ENCODE measurements at places on chromosomes 7 and 10.

DNA sequence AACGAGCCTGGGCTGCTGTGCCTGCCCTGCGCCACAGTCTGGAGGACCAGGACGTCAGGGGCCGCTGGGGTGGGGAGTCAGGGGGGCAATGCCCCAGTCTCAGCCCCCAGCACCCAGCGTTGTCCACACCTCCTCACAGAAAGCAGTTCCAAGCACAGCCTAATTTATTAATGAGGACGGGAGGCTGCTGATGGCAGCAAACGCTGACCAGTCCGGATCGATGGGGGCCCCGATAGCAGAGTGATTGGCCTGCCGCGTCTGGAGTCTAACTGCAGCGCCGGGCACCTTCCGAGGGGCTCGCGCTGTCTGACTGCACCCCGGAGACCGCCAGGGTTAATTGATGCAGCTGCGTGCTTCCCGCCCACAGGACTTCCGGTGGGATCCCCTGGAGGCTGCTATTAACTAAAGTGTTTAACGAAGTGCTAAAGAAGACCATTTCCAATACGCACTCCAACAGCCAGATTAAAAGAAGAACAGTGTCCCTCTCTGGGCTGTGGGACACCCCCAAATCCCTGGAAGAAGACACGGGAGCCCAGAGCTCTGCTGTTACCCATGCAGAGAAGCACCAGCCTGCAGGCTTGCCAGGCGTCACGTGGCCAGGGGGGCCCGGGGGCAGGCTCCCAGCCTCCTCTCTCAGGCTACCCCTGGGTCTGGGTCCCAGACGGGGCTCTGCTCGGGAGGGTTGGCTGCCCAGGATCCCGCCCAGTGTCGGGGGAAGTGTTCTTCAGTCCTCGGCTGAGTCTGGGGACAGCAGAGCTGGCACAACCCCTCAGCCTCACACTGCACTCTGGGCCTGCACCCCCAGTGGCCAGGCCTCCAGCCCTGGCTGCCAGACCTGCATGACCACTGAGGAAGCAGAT is 63.8 kb downstream of the MICALL2 start:
- no peak for ATAC-seq

GRCh38 chr7:45203936-45204445 is 46.4 kb downstream of the RAMP3 start:
- ATAC-seq, result peak; percentile 36

DNA sequence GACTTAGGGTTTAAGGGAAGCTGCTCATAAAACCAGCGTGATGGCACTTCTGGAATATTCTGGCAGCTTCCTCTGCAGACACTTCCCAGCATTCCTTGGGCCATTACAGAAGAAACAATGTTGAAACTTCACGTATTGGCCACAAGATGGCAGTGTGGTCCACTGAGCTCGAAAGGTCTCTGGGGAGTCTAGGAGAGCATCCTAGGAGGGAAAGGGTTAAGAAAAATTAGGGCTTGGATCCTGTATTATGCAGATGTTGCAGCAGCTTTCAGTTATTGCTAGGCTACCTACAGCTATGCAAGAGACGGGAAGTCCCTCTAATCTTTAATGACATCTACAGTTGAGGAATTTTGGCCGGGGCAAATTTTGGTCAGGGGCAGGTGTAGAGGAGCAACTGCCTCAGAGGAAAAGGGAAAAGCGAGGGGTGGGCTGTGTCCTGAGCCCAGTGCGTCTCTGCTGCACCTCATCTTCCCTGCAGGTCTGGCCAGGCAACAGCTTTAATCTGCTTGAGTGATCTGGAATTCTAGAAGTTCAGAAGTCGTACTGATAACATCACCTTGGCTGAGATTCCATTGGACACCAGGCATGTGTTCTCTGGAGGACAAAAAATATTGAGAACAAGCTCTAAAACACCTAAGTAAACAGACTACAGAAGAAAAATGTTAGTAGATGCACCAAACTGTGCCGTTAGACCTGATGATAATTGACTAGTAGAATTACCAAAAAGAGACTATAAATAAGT is 220.8 kb upstream of the PRSS58 start:
- ATAC-seq, result peak; percentile 69

GRCh38 chr7:75534727-75535307 is 42.7 kb downstream of the SPDYE5 start:
- ATAC-seq, result peak; percentile 39

GRCh38 chr7:80870813-80871212 is 48.0 kb downstream of the SEMA3C start:
- no peak for ATAC-seq

DNA sequence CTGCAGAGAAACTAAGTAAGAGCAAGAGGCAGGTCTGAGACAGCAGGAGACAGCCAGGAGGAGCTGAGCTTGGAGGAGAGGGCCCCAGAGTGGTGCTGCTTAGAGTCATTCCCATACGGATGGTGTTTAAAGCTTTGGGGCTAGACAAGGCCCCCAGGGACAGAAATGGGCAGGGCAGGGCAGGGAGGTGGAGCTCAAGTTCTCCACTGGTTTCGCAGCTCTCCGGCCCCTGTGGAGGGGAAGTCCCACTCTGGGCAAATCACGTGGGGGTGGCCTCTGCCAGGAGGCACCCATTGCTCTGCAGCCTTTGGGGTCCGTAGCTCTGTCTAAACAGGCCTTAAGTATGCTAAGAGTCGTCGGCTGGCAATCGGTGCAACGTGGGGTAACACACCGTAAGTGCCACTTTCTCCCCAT is 1.0 kb upstream of the PTPRE start:
- no peak for ATAC-seq

DNA sequence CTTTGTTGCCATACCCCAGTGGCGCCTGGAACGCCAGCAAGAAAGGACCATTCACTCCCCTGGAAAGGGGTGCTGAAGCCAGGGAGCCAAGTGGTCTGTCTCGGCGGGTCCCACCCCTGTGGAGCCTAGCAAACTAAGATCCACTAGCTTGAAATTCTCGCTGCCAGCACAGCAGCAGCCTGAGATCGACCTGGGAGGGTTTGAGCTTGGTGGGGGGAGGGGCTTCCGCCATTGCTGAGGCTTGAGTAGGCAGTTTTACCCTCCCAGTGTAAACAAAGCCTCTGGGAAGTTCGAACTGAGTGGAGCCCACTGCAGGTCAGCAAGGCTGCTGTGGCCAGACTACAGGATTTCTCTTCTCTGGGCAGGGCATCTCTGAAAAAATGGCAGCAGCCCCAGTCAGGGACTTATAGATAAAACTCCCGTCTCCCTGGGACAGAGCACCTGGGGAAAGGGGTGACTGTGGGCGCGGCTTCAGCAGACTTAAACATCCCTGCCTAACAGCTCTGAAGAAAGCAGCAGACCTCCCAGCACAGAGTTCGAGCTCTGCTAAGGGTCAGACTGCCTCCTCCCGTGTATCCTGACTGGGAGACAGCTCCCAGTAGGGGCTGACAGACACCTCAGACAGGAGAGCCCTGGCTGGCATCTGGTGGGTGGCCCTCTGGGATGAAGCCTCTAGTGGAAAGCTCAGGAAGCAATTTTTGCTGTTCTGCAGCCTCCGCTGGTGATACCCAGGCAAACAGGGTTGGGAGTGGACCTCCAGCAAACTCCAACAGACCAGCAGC is 281.1 kb upstream of the SP4 start:
- ATAC-seq, result no peak

DNA sequence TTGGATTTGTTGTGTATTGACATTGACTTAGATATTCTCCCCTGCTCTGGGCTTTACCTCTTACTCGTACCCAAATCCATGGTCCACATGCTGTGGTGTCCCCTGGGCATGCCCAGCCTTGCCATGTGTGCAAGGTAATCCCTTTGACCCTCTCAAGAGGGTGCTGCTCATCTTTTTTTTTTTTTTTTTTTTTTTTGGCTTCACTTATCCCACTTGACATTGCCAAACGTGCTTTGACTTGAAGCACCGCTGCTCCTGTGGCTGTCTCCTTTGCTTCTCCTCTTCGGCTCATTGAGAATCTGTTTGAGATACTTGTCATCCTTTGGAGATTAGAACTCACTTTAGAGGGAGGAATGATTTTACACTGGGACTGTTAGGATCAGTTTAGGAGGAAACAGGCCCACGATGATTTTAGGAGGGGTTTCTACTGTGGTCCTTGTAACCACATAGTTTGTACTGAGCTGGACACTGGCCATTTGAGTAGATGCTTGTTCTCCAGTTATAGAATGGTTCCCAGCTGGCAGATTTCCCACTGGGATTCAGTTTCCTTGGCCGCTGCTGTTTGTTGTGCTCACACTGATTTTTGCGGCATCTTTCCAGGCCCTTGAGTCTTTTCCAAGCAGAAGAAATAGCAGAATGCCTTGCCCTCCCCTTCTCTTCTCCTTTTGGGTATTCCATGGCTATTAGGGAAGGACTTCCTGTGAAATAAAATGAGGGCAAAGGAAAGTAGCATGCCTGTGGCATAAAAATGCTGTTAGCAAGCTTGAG is 184.8 kb downstream of the AUTS2 start:
- ATAC-seq, result no peak

GRCh38 chr7:150384406-150385301 is 5.5 kb downstream of the ZNF775 start:
- no peak for ATAC-seq

- ATAC-seq, result no peak
Observed at GRCh38 chr7:17010637-17011300, 129.0 kb upstream of the AGR3 start.

DNA sequence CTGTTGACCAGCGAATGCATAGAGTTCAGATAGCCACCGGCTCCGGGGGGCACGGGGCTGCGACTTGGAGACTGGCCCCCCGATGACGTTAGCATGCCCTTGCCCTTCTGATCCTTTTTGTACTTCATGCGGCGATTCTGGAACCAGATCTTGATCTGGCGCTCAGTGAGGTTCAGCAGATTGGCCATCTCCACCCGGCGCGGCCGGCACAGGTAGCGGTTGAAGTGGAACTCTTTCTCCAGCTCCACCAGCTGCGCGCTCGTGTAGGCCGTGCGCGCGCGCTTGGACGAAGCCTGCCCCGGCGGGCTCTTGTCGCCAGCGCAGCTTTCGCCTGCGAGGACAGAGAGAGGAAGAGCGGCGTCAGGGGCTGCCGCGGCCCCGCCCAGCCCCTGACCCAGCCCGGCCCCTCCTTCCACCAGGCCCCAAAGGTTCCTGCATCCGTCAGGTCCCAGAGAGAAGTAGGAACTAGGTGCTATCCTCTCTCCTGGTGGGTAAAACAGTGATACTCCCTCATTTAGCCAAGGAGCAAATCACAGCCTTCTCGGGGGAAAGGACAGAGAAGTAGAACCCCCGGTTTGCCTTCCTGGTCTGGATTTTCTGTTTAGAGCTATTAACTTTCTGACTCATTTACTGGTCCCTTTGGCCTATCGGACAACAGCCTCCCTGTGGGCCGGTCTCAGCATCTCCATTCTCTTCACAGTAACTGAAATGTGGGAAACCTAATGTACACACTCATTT is 6.1 kb upstream of the HOXA2 start:
- peak; percentile 34 for ATAC-seq

DNA sequence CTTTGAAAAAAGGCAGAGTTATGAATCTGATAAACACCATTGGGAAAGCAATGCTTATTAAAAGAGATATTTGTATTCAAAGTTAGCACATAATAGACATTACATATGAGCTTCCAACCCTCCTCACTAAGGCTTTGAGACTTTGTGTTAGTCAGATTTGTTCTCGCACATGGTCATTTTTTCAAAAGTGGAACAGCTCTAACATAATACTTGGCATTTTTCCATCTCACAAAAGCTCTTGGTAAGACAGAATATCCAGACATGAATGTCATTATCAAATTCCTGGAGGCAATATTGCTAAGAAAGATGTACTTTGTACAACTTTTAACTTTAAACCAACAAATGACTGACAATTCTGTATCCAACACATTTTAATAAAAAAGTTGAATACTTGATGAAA is 292.4 kb upstream of the SMIM30 start:
- ATAC-seq, result no peak

DNA sequence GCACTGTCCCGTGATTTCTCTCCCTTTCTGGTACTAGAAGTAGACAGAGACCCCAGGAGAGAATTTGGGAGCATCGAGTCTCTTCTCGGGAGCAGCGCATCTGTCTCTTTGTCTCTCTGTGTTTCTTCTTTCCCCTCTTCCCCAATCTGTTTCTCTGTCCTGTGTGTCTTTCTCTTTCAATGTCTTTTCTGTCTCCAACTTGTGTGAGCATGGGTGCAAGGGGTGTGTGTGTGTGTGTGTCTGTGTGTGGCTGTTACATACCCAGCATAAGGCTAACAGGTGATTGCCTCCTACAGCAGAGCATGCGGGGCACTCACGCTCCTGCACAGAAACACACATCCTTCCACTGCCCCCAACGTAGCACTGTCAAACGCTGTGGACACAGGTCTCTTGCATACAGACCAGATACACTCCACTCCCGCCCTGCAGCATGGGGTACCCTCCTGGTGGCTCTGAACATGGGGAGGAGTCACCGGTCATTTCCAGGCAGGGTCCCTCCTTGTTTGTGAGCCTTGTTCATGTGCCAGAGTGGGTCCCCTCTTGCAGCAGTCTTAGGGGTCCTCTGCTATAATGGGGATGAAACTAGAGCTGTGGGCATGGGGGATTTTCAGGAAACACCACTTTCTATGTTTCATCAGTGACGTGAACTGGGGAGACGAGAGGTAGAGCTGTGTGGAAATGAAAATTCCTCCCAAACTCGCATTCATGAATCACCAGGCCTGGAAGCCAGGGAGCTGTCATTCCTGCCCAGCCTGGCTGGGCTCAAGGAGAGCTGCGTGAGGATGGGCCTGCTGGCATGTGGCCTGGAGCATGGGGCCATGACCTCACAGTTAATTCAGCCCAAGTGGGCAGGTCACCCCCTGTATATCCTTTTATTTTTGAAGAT is 980 bp downstream of the ADAMTS14 start:
- peak; percentile 70 for ATAC-seq

- peak; percentile 90 for ATAC-seq
Observed at GRCh38 chr7:98021588-98022351, 31.8 kb upstream of the OCM2 start.

- ATAC-seq, result no peak
Observed at GRCh38 chr7:38070718-38071117, 107.3 kb upstream of the STARD3NL start.

DNA sequence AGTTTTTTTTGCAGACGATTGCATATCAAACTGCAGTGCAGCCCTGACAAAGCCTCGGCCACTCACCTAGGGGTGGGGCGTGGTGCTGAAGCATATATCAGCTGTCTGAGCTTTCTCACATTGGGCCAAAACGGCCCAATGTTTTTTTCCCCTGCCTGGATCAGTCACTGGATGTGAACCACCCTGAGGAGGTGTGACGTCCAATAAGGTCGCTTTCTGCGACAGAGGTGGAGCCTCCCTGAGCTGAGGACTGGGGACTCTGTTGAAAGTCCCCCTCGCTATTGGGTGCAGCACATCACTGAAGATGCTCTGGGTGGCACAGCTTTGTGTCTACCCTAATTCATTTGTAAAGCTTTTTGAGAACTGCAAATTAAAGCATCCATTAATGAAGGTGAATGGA is 60.9 kb downstream of the SEM1 start:
- no peak for ATAC-seq

- ATAC-seq, result no peak
Observed at GRCh38 chr10:129730993-129731325, 233.1 kb downstream of the EBF3 start.

DNA sequence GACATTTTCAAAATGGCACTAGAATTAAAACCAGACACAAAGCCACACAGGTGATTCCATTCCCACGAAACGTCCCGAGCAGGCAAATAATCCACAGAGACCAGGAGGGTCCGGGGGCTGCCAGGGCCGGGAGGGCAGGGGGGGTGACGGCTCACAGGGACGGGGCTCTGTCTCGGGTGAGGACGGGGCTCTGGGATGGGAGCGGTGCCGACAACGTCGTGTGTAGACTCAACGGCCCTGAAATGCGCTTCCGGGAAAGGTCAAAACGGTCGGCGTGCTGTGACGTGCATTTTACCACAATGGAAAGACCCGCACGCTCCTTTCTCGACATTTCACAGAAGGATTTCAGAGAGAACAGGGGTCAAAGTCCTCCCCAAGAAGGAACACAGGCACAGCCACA is 63.3 kb upstream of the PDGFA start:
- ATAC-seq, result no peak
